Spleen (tissue), 13 donors: ENCODE measurements at places on chromosomes 16 and 17. TPM values are rescaled to one million over a fixed set of nuclear protein-coding genes. Genes with fewer than 3 reads are reported as not detected.

Gene P2RX5
- 185 TPM for total RNA-seq

Gene GP1BA
- 3.0 TPM for total RNA-seq

Gene TMEM88
- 9.8 TPM for total RNA-seq

Gene ESRP2
- 0.26 TPM for total RNA-seq

Gene COL1A1
- total RNA-seq, result 50.8 TPM

Gene HAGH
- total RNA-seq, result 52.3 TPM

Gene ADAD2
- total RNA-seq, result 24.1 TPM

Gene CCDC92B
- not detected for total RNA-seq

Gene DRC3
- 7.3 TPM for total RNA-seq

Gene PHOSPHO1
- total RNA-seq, result 2.8 TPM

Gene CMTM1
- total RNA-seq, result 4.4 TPM

Gene TNRC6C
- 30.5 TPM for total RNA-seq

Gene CD300H
- 20.0 TPM for total RNA-seq

Gene TGFB1I1
- total RNA-seq, result 22.2 TPM

Gene ERI2
- total RNA-seq, result 7.7 TPM

Gene NATD1
- total RNA-seq, result 12.8 TPM

Gene CCL18
- total RNA-seq, result 8.5 TPM

Gene BTBD17
- not detected for total RNA-seq

Gene KIAA0513
- total RNA-seq, result 21.4 TPM

Gene C17orf58
- total RNA-seq, result 6.8 TPM

Gene SHISA9
- 0.17 TPM for total RNA-seq

Gene CMC2
- 37.1 TPM for total RNA-seq

Gene EEF2K
- total RNA-seq, result 22.9 TPM

Gene SRCIN1
- total RNA-seq, result 2.1 TPM

Gene SPATA32
- total RNA-seq, result not detected

Gene MSRB1
- total RNA-seq, result 103 TPM

Gene NMRAL1
- total RNA-seq, result 40.6 TPM

Gene CDH15
- total RNA-seq, result 1.7 TPM

Gene RNF157
- total RNA-seq, result 12.1 TPM

Gene SECTM1
- total RNA-seq, result 79.6 TPM

Gene DOC2B
- total RNA-seq, result 12.2 TPM

Gene KATNIP
- 30.9 TPM for total RNA-seq

Gene MT1X
- 13.5 TPM for total RNA-seq

Gene ACE
- 8.3 TPM for total RNA-seq

Gene SLC5A11
- not detected for total RNA-seq

Gene RAI1
- 50.1 TPM for total RNA-seq

Gene KRTAP4-5
- not detected for total RNA-seq

Gene E4F1
- total RNA-seq, result 26.0 TPM

Gene KRTAP2-2
- not detected for total RNA-seq

Gene MPV17L
- total RNA-seq, result 9.0 TPM

Gene SLC6A4
- total RNA-seq, result 0.15 TPM

Gene PEMT
- 8.9 TPM for total RNA-seq

Gene NPIPB2
- 13.8 TPM for total RNA-seq

Gene DNAH3
- not detected for total RNA-seq

Gene C16orf89
- not detected for total RNA-seq

Gene NOMO2
- 29.1 TPM for total RNA-seq

Gene USH1G
- total RNA-seq, result not detected

Gene QPRT
- total RNA-seq, result 26.7 TPM

Gene DHRS7C
- total RNA-seq, result not detected

Gene OR3A3
- total RNA-seq, result 0.85 TPM

Gene MINK1
- total RNA-seq, result 74.2 TPM

Gene ALOXE3
- total RNA-seq, result not detected

Gene CLEC18C
- not detected for total RNA-seq

Gene LONP2
- 75.4 TPM for total RNA-seq

Gene KRT37
- not detected for total RNA-seq

Gene GAS2L2
- total RNA-seq, result not detected

Gene LIG3
- 33.1 TPM for total RNA-seq

Gene OSGIN1
- total RNA-seq, result 10.3 TPM
